ENCODE measurements at places on chromosomes 4 and X.

GRCh38 chr4:13261486-13262257, 222.5 kb downstream of the RAB28 start:
- no peak for DNase-seq

DNA sequence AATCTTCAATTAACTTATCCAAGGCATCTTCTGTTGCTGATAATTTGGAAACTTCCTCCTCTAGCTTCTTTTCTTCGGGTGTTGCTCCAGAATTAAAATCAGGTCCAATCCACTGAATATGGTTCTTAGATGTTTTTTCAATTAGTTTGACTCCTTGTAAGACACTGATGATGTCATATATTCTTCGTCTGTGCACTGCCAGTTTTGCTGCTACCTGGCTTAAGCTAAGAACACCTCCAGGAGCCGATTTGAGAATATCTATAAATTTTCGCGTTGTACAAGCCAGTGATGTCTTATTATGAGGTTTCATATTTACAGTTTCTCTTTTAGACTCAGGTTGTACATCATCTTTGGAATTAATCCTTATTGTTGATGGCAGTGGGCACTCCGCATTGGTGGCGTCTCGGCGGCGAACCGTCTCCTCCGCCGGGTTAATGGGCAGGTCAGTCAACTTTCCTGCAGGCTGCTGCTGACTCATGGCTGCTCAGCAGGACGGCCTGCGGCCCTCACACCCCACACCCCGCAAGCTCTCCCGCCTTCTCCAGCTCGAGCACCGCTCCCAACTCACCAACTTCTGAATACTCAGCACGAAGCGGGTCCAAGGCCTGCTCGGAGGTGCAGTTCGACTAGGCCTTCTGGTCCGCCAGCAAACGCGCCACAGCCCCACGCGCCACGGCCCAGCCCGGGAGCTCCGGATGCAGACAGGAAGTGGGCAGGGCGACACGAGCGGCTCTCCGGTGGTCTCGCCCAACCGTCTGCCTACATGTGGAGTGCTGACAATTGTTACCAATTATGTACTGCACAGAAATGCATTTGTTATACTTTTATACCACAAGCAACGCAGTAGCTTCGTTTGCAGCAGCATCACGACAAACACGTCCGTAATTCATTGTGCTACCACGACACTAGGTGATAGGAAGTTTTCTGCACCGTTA, 49.2 kb upstream of the FHL1 start:
- no peak for DNase-seq

- no peak for DNase-seq
Observed at GRCh38 chr4:16843831-16844508, 54.5 kb downstream of the LDB2 start.

GRCh38 chr4:181877329-181877848, 365.8 kb upstream of the TENM3 start:
- DNase-seq: no peak

DNA sequence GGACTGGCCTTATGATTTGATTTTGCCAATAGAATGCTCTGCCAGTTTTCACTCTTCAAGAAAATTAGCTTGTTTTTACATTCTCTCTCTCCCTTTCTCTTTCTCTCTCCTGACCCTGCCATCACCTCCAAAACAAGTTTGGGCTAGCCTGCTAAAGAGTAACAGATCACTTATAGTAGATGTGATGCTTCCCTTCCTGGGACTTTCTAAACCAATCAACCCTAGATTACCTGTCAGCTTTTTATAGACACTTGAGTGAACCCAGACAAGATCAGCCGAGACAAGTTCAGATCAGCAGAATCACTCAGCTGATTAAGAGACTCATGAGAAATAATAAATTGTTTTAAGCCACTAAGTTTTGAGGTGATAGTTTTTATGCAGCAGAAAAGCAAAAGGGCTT, 521.2 kb downstream of the ANKRD50 start:
- DNase-seq: no peak

DNA sequence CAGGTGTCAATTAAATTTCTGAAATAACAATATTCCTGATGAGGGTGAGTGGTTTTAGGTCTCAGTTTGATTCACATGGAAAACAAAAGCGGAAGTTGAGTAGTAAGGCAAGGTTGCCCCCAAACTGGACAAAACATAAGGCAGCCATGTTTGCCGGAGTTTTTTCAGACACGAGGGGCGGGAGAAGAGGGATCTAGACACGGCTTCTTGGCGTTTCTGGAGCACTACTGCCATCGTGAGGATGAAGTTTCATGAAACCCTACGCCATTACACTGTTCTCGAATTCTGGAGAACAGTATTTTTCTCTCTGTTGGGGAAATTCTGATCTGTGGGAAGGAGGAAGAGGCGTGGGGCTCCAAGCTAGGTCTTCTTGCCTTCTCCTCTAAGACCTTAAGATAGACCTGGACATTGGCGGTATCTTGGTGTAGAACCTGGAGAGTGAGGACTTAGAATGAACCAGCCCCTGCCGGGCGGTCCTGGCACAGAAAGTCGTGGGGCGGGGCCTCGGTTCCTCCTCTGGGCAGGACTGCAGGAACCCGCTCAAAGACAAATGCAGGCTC, 160.3 kb downstream of the OR13H1 start:
- no peak for DNase-seq

DNA sequence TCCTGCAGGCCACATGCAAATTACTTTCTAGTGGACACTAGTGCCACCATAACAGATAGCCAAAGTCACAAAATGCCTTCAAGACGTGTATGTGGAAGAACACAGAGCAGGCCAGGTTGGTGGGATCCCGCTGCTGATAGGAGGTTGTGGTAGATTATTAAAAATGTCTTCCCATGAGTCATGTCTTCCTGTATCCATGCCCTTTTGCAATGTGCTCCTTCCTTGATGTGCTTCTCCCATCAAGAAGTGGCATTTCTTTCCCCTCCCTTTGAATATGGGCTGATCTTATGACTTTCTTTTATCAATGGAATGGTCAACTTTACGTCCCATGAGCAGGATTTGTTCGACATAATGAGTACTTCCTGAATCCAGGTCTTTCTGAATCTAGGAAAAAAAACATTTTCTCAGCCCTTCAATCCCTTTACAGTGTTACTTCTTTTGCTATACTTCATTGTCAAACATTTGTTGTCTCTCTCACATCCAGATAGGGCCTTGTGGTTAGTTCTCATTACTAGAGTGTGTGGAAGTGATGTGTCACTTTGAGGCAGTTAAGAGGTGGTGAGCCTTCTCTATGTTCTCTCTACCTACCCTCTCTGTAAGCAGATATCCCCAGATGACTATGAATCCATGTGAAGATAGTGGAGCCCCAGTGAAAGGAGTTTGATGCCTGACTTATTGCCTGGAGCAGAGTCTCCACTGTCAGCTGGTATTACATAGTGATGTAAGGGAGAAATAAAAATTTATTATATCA, 519.2 kb upstream of the DIPK2B start:
- DNase-seq: no peak

DNA sequence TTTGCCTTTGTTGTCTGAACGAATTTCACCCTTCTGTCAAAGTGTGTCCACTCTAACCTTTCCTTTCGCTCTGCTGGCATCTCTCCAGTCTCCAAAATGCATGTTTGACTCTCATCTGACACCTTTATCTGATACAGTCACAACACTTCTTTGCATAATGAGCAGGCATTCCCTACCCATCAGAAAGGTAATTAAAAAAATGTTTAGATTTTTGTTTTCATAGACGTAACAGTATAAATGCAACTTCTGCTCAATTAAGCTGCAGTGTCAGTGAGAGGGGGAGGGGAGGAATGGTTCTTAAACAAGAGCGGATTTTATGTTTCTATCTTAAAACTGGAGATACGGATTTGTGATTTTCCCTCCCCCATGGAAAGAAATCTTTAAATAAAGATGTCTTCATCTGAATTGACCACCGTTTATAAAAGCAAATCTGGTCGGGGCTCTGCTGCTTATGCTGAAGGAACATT, 70.2 kb downstream of the CXXC4 start:
- DNase-seq: no peak

DNA sequence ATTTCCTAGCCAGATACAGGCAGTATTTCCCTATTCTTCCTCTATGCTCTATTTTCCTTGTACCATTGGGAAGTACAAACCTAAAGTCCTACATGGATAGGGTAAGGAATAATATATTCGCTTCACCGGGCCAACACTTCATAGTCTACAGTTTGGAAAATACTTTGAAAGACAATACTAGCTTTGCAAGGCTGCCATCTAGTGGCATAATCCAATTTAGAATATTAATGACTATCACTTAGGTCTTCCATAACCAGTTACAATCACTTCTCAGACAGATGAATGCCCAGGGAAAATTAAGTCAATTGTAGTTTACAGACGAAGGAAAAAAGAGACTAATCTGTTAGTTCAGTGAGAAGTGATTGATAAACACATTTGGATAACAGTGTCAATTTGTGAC, 141.0 kb upstream of the FAM47C start:
- DNase-seq: peak; percentile 15

- DNase-seq: no peak
Observed at GRCh38 chr4:186297013-186297645, 31.1 kb downstream of the F11 start.

DNA sequence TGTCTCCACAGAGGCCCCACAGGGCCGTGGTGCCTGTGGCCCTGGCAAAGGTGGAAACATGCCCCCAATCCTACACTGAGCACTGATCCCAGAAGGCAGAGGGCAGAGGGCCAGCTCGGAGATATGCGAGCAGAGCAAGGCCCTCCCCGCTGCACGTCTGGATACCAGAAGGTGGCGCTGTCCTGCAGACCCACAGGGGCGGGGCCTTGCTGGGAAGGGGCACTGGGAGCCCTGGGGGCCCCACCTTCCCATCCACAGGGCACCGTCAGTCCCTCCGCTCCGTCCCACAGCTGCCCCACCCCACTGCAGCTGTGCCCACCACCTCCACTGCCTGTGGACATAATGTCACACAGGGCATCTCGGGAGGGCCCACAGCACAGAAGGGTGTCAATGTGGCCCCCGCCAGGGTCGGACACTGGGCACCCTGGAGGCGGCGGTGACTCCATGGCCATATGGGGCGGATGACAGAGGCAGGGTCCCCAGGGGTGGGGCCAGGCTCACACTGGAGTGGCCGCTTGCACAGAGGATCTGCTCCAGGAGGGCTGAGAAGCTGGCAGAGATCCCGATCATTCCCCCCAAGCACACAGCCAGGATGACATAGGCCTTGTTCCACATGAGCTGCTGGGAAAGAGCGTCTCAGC, 4.8 kb downstream of the SLC49A3 start:
- DNase-seq: no peak

DNA sequence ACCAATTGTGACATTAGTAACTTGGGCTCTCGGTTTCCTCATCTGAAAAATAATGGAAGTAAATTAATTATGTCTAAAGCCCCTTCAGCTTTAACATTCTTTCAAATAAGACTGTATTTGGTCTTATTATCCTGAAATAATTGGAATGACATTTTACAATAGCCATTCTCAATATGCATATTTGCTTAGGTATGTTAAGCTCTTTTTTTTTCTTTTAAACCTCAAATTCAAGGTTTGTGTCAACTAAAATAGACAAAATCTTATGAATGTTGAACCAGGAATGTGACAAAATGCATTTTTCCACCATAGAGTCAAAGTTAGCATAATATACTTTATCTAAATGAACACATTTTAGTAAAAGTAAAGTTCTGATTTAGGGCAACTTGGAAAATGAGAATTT, 34.4 kb upstream of the TET2 start:
- DNase-seq: no peak

DNA sequence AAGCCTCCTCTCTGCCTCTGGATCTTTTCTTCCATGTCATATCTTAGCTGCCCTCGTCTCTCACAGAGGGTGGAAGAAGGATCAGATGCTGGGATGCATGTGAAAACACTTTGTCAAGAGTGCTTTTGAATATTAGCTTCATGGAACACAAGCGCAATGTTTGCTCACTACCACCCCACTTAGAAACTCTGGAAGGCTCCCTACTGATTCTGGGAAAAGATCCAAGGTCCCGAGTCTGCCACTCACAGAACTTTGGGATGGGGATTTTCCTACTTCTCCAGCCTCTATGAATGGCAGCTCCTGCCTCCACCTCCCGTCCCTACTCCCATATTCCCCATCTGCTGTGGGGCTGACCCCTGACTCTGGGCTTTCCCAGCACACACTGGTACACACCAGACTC, 40.2 kb upstream of the CRMP1 start:
- DNase-seq: peak; percentile 18

DNA sequence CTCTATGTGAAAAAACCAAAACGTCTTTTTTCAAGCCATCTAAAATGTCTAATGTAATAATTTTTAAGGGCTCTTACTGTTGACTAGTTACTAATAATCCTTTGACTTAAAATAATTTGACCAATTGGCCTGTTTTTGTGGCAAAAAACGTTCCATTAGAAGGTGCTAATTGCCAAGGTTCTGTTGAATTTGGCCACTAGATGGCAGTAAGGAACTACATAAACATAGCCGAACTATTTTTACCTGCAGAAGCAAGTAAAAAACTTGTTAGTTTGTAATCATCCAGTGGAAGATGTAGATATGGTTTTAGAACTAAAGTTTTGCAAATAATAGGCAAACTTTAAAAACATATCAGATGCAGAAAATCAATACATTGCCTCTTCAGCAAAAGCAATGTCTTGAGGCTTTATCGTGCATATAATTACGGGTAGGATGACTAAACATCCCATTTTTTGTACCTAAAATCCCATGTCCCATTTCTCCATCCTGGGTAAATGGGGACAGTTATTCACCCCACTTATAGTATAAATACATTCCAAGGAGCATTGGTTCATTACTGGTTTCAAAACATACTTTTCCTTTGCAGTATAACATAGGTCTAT, 57.6 kb downstream of the PROM1 start:
- no peak for DNase-seq

GRCh38 chr4:189302719-189303118, 638.0 kb upstream of the FRG1 start:
- DNase-seq: no peak

GRCh38 chrX:151762802-151763201, 28.3 kb downstream of the CNGA2 start:
- DNase-seq: no peak

DNA sequence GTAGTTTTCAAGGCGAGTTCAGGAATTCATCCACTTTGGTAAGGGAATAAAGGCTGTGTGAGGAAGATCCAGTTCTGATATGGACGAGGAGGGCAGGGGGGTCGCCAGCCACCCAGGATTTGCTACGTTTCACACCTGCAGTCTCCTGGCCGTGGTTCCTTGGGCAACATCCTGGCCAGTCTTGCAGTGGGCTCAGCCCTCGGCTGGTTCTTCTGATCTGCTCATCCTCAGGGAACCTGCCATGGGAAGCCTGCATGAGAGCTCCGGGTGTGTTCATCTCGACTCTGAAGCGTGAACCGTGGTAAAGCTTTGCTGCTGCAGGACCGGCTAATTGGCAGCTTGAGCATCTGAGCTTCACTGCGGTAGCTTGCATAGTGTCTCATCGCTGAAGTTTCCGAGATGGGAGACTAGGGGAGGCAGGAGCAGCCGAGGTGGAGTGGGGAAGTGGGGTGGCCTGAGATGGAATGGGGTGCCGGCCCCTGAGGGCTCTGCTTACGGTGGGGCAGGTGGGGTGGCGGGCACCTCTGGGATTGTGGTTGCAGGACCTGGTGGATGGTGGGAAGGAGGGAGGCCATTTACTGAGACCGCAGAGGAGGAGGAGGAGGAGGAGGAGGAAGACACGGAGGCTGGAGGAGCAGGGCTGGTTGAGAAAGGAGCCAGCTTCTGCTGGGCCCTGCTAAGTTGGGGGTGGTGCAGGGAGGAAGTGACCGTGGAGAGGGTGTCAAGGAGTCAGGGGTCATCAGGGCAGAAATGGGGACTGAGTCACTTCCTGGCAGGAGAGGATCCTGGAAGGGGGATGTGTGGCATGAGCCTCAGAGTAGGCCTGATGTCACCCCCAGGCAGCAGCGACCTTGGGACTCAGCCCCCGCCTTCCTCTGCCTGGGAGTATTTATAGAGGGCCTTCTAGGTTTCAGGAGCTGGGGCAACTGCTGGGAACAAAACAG, 213.1 kb upstream of the PSAPL1 start:
- DNase-seq: no peak
